ENCODE measurements at places on chromosomes 4 and X. TPM values are rescaled to one million over a fixed set of nuclear protein-coding genes. Genes with fewer than 3 reads are reported as not detected.

- H3K36me3 ChIP-seq: no peaks in the 10 kb centered on the region
- H3K4me1 ChIP-seq: peaks cover 26% of the 10 kb centered on the region
- no peak for DNase-seq
- H3K27ac ChIP-seq: peak overlapping the region; percentile 72
- peak overlapping the region; percentile 17 for H3K4me3 ChIP-seq
Measured at GRCh38 chr4:123786163-123786915, 389.7 kb downstream of the SPRY1 start.

DNA sequence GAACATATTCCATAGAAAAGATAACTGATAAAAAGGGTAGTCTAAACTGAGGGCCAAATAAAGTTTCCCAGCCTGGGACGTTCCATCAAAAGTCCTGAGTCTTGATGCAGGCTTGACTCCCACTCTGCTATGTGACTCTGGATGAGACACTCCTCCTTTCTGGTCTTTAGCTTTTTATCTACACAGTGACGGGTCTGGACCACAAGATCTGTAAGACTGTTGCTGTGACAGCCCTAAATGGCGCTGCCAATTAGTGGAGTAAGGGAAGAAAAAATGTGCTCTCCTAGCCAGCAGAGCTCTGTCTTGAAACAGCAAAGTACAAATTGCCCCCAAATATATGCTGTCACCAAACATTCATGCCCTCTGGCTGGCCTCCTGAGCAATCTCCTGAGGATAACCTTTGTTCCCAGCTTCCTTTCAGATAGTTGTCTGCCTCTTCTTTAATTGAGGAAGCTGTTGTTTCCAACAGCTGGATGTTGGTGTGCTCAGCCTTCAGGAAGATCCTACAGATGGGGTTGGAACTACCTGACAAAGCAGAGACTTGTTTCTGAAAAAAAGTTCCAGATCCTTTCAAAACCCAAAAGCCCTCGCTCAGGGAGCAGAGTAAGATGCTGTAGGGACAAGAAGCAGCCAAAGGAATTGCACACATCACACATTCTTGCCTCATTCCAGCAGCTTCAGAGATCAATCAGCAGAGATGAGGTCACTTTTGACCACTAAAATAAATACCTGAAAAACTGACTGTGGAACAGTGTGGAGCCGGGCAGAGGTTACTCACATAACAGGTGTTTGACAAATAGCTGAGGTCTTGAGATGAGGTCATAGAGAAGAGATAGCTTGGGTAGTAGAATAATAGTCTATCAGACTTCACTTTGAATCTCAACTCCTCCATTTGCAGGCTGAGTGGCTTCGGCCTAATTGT lies 383.4 kb upstream of the FGF13 start:
- no peaks in the 10 kb centered on the region for H3K27me3 ChIP-seq
- no peak overlapping the region for H3K4me3 ChIP-seq
- no peaks in the 10 kb centered on the region for H3K36me3 ChIP-seq
- H3K4me1 ChIP-seq: no peaks in the 10 kb centered on the region

- DNase-seq: no peak
- no peak overlapping the region for H3K4me3 ChIP-seq
- H3K4me1 ChIP-seq: no peaks in the 10 kb centered on the region
- no peak overlapping the region for H3K27ac ChIP-seq
- no peaks in the 10 kb centered on the region for H3K36me3 ChIP-seq
- H3K27me3 ChIP-seq: no peaks in the 10 kb centered on the region
Measured at GRCh38 chrX:42837101-42837726, 59.3 kb upstream of the PPP1R2C start.

GRCh38 chrX:46953137-46953527 lies 40.9 kb downstream of the JADE3 start:
- DNase-seq: no peak
- H3K36me3 ChIP-seq: no peaks in the 10 kb centered on the region
- no peaks in the 10 kb centered on the region for H3K4me1 ChIP-seq
- no peak overlapping the region for H3K4me3 ChIP-seq

DNA sequence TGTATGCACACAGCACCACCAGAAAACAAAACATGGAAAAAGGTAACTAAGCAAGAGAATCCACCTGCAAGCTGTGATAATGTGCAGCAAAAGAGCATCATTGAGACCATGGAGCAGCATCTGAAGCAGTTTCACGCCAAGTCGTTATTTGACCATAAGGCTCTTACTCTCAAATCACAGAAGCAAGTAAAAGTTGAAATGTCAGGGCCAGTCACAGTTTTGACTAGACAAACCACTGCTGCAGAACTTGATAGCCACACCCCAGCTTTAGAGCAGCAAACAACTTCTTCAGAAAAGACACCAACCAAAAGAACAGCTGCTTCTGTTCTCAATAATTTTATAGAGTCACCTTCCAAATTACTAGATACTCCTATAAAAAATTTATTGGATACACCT lies 90.2 kb downstream of the TET2 start:
- H3K4me3 ChIP-seq: no peak overlapping the region
- no peak for DNase-seq
- H3K27me3 ChIP-seq: no peaks in the 10 kb centered on the region
- peaks cover 3% of the 10 kb centered on the region for H3K4me1 ChIP-seq
- H3K27ac ChIP-seq: no peak overlapping the region

GRCh38 chr4:17142232-17142711 lies 243.8 kb upstream of the LDB2 start:
- no peaks in the 10 kb centered on the region for H3K36me3 ChIP-seq
- DNase-seq: no peak
- no peaks in the 10 kb centered on the region for H3K4me1 ChIP-seq

GRCh38 chr4:6472008-6472386 lies 417 bp downstream of the PPP2R2C start:
- H3K4me3 ChIP-seq: no peak overlapping the region
- H3K27ac ChIP-seq: no peak overlapping the region
- H3K4me1 ChIP-seq: peaks cover 10% of the 10 kb centered on the region
- DNase-seq: peak; percentile 43
- H3K36me3 ChIP-seq: no peaks in the 10 kb centered on the region

GRCh38 chrX:69119122-69119521 lies 46.1 kb downstream of the PJA1 start:
- no peaks in the 10 kb centered on the region for H3K27me3 ChIP-seq
- DNase-seq: no peak
- H3K4me3 ChIP-seq: no peak overlapping the region
- H3K36me3 ChIP-seq: no peaks in the 10 kb centered on the region

DNA sequence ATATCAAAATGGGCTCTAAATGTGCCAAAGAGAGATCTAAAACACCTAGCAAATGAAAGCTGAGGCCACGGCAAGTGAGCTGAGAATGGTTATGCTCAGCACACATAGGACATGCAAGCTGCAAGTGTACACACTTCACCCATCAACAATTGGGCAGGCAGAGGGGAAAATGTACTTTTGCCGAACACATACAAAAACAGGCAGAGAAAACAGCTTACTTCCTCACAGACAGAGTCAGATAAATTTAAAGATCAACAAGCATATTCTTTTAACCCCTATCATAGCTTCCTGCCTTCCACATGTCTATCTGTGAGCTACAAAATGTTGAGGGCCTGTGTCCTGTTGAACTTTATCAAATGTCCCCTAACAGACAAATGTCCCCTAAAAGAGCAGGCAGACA lies 60.3 kb downstream of the SH3KBP1 start:
- no peaks in the 10 kb centered on the region for H3K27me3 ChIP-seq
- no peak for DNase-seq
- no peak overlapping the region for H3K27ac ChIP-seq

DNA sequence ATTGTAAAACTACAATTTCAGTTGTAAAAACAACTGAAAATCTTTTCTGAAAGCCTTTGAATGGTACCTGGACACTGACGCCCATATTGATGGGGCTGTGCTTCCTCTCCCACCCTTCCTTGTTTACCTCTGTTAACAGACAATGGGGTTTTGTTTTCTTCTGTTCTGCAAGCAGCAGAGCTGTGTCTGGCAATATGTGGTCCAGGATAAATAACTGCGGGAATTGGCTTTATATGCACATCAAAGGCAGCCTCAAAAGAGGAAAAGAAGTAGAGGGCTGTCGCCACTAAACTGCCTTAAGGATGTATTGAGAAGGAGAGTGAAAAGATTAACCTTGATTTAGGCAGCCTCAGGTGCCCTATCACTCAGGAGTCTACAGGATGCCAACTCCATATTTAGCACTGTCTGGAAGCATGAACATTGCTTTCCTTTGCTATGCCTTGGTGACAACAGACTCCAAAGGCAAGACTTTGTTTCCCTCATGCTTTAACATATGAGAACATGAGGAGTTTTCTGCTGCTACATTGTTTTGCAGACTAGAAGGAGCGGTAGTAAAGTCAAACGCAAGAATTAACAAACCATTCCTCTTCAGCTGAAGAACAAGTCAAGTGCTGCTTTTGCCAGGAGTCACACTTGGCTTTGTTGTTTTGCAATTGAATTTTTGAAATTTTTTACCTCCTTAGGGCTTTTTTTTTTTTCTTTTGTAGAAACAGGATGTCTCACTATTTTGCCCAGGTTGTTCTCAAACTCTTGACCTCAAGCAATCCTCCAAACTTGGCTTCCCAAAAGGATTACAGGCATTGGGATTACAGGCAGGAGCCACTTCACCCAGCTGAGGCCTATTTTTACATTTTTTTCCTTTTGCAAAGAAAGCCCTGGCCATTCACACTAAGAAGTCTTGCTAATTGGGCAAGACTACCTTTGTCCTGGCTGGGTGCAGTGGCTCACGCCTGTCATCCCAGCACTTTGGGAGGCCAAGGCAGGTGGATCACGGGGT lies 3.0 kb downstream of the IL21 start:
- DNase-seq: no peak
- no peaks in the 10 kb centered on the region for H3K36me3 ChIP-seq
- H3K4me3 ChIP-seq: no peak overlapping the region

- no peak overlapping the region for H3K27ac ChIP-seq
- H3K27me3 ChIP-seq: no peaks in the 10 kb centered on the region
- no peaks in the 10 kb centered on the region for H3K4me1 ChIP-seq
- DNase-seq: no peak
- H3K36me3 ChIP-seq: no peaks in the 10 kb centered on the region
Measured at GRCh38 chr4:30537456-30537855, 182.7 kb upstream of the PCDH7 start.

DNA sequence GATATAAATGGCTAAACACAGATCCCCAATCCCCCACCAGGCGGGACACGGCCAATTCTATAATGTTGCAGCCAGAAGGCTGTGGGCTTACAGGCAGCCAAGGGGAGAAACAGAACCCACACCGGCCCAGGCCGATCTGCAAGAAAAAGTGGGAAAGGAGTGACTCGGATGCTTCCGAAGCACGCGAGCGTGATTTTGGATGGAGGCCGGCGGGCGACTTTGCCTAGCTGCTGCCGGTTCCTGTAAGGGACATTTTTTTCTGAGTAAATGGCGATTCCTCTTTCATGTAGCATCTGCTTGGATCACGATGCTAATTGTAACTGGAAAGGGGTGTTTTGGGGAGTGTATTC lies 470.2 kb downstream of the PCDH19 start:
- no peaks in the 10 kb centered on the region for H3K4me1 ChIP-seq
- H3K4me3 ChIP-seq: no peak overlapping the region
- no peak for DNase-seq
- H3K27ac ChIP-seq: no peak overlapping the region

DNA sequence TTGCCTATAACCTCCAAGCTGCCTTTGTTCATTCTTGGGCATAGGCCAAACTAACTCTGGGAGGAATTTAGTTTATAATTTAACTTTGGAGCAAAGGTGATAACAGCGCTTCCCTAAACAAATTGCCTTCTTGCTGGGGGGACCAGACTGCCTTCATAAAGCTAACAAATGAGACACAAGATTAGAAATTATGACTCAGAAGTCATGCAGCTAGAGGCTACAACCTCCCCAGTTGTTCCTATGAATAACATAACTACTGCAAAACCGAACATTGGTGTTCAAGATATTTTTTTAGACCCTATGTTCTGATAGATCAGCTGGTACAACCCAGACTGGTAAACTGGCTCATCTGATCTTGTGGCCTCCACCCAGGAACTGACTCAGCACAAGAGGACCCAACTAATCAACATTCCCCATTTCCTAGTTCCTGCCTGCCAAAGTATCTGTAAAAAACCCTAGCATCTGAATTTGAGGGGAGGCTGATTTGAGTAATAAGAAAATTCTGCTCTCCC lies 22.0 kb upstream of the TMPRSS11B start:
- no peak for DNase-seq
- H3K27me3 ChIP-seq: no peaks in the 10 kb centered on the region
- no peaks in the 10 kb centered on the region for H3K4me1 ChIP-seq

- no peak overlapping the region for H3K27ac ChIP-seq
- DNase-seq: no peak
- H3K36me3 ChIP-seq: no peaks in the 10 kb centered on the region
- no peaks in the 10 kb centered on the region for H3K27me3 ChIP-seq
- no peak overlapping the region for H3K4me3 ChIP-seq
Measured at GRCh38 chr4:74523096-74523495, 78.2 kb downstream of the AREG start.

- no peaks in the 10 kb centered on the region for H3K36me3 ChIP-seq
- peaks cover 2% of the 10 kb centered on the region for H3K4me1 ChIP-seq
- DNase-seq: no peak
- no peak overlapping the region for H3K27ac ChIP-seq
- no peaks in the 10 kb centered on the region for H3K27me3 ChIP-seq
Measured at GRCh38 chr4:129344058-129344457, 248.1 kb downstream of the C4orf33 start.

GRCh38 chr4:181599134-181599533 lies 644.1 kb upstream of the TENM3 start:
- no peaks in the 10 kb centered on the region for H3K4me1 ChIP-seq
- no peaks in the 10 kb centered on the region for H3K36me3 ChIP-seq
- H3K4me3 ChIP-seq: no peak overlapping the region
- no peak for DNase-seq

DNA sequence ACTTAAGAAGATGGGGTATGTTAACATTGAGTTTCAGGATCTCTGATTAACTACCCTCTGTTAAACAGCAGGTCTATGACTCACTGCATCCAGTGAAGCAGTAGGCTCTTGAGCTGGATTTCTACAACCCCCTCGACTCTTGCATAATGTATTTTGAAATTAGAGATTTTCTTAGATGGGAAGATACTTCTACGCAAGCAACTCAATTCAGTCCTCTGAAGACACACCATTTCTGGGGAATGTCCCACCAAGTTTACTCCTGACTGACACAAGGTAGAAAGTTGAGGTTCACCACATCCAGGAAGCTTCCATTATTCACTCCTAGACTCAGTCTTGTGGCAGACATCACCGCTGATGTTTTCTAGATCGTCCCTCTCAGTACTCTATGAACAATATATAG lies 12.9 kb downstream of the PALLD start:
- DNase-seq: no peak
- H3K27me3 ChIP-seq: no peaks in the 10 kb centered on the region
- no peak overlapping the region for H3K27ac ChIP-seq
- H3K4me1 ChIP-seq: no peaks in the 10 kb centered on the region

Gene CYP4V2
- total RNA-seq: 14.3 TPM

Gene HPSE
- 1.7 TPM for total RNA-seq

Gene HTR2C
- not detected for total RNA-seq

Gene DDX53
- total RNA-seq: not detected

Gene CT83
- total RNA-seq: not detected

Gene NAA11
- total RNA-seq: not detected

Gene CWH43
- total RNA-seq: not detected

Gene HMGB2
- total RNA-seq: 36.1 TPM

Gene POLN
- total RNA-seq: 0.21 TPM

Measured in ascending aorta (tissue), 2 donors.